NCI-H1694 (cell line): ENCODE measurements at places on chromosomes 11 and 22.

GRCh38 chr11:69398529-69399492, 82.7 kb upstream of the LINC01488 start:
- DNase-seq = no peak

GRCh38 chr11:118791961-118792569, 1.1 kb upstream of the DDX6 start:
- no peak for DNase-seq

- no peak for DNase-seq
These were observed 3.5 kb upstream of the MRPL48 start for GRCh38 chr11:73784080-73784634.

GRCh38 chr11:28833169-28833568, 725.0 kb downstream of the METTL15 start:
- DNase-seq = no peak

GRCh38 chr11:64885367-64886286, 7.2 kb upstream of the EHD1 start:
- DNase-seq = no peak

DNA sequence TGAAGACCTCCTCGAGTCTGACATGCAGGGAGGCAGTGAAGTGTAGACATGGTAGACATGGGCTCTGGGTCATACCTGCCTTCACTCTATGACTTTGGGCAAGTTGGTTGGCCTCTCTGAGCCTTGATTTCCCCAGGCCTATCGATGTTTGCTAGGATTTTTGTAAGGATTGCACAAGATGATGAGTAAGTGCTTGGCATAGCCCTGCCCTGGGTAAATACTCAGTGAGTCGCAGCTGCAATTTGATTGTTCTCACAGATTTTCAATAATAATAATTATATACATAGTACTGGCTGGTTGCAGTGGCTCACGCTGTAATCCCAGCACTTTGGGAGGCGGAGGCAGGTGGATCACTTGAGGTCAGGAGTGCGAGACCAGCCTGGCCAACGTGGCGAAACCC, 18.1 kb downstream of the MCM5 start:
- DNase-seq = no peak

DNA sequence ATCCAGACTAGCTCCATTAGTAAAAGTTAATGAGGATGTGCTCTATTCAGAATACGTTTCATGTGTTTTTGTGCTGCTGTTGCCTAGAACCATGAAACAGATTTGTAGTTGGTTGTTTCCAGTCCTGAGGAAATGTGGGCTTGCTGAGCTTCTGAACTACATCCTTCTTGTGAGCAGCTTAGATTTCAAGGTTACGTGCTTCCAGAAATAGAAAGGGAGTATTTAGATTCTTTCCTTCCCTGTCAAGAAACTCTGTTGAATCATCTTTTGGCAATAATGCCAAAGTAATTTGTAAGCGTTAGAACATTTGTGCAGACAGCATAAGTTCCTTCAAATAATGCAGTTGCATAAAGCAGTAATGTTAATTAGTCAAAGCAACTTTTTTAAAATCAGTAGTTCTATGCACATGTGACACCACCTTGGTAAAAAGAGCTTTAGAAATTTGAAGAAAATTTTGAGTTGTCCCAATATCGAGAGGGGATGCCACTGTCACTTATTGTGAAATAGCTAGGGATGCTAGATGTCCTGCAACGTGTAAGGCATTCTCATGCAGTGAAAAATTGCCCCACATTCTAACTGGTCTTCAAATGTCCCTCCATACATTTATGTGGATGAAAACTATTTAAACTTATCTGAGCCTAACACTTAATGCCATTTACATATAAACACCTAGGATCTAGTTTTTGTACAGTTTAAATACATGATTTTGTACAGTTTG, 169.6 kb downstream of the ETS1 start:
- no peak for DNase-seq

- DNase-seq = no peak
These were observed at the start of gene PRSS23 for GRCh38 chr11:86800076-86800959. Gene PRSS23 (plus strand): TSS chr11:86800542. CDS start chr11:86807644, 7,102 bp downstream.

DNA sequence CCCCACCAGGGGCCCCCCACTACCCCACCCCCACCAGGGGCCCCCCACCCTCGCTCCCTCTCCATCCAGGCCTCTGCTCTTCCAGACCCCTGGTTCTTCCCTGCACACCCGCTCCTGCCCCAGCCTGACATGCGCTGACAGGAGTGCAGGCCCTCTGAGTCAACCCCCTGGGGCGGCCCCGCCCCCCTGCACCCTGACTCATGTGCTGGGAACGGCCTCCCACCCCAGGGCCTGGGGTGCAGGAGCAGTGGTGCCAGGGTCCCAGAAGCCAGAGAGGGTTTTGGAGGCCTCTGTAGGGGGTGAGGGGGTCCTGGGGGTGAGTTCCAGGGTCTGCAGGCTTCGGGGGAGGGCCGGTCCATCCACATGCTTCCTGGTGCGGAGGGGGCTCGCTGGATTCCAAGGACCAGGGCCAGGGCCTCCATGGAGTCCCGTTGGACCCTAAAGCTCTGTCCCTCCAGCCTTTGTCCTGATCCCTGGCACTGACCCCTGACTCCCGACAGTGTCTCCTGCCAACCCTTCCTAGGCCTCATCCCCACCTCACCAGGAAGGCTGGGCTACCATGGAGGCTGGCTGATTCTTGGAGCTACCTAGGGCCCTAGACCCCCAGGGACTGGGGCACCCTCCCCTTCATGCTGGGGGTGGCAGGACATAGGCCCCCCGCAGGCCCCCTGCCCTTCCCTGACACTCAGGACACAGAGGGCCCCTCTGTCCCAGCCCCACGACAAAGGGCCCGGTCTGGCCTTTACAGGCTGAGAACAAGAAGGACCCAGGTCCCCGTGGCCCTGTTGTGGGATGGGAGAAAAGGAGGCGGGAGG, 583 bp upstream of the PKP3 start:
- no peak for DNase-seq

GRCh38 chr22:30968015-30968923, at the start of gene MORC2:
Gene MORC2 (minus strand): TSS chr22:30968774. CDS start chr22:30967889, 885 bp downstream.
- DNase-seq = no peak

GRCh38 chr11:91902312-91902711, 322.3 kb upstream of the FAT3 start:
- DNase-seq = no peak

DNA sequence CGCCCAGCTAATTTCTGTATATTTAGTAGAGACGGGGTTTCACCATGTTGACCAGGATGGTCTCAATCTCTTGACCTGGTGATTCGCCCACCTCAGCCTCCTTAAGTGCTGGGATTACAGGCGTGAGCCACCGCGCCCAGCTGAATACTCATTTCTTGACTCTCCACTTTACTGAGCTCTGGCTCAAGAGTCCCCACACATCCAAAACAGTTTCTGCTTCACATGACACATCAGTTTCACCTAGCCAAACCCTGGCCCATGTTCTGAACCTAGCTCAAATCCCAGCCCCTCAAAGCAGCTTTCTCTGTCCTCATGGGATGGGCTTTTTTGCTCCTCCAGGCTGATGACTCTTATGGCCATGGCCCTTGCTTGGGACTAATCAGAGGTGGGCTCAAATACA, 9.8 kb downstream of the HYOU1 start:
- no peak for DNase-seq

DNA sequence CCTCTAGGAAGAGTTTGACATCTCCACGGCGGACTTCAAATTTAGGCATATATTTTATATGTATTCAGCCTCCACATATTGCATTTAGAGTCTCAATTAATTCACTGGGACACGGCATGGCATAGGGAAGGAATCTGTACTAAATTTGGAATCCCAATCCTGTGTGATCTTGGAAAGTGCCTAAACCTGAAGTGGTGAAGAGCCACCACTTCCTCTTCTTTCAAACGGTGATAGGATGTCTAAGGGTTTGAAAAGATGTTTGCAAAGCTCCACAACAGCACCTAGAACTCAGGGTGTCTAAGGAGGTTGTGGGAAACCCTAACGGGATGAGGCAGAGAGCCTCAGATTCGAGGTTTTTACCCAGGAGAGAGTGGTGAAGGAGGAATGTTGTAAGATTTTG, 1.0 kb upstream of the L3MBTL2 start:
- DNase-seq = no peak

- DNase-seq = no peak
These were observed 234.2 kb downstream of the AASDHPPT start for GRCh38 chr11:106311531-106312230.

GRCh38 chr22:20777420-20778177, 3.7 kb downstream of the SERPIND1 start:
- DNase-seq = no peak

DNA sequence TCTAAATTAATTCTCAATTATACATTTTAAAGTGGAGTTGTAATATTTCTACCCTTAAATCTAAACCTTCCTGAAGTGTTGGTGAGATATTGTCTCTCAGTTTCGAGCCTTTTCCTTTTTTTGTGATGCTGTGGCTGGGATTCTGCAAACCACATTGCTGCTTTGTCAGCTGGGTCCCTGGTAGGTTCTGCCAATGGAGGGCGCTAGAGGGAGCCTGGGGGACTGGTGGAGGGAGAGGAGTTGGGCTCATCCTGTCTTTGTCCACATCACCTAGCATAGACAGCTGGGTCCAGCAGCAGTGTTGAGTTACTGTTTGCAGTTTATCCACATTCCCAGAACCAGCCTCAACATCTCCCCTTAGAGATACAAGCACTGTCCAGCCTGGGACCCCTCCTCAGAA, 41.0 kb downstream of the TRAF6 start:
- DNase-seq = peak; percentile 13

DNA sequence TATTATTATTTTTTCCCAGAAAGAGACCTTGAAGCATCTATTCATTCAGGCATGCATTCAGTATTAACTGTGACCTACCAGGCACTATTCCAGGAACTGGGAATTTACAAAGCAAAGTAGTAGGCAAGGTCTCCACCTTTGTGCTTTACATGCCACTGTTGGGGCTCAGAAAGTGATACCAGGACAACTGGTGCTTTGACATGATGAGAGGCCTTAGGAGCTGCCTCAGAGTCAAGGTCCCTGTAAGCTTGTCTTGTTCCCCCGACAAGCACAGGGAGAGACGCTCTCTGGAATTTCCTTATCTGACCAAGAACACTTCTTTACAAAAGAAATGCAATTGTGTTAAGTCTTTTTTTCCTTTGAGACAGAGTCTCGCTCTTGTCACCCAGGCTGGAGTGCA, 2.3 kb upstream of the HMOX1 start:
- no peak for DNase-seq

DNA sequence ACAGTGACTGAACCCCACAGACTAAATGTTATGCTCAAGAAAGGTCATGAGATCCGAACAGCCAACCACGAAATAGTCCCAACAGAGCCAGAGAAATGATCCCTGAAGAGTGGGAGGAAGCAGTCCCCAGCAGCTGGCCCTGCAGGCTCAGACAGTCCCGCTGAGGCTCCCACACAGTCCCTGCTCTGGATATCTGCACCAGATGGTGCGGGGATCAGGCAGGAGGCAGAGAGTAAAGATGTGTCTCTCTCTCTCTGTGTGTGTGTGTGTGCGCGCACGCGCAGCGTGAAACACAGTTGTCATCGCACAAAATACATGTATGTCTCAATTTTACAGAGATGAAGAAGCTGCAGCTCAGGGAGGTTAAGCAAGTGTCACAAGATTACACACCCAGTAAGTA, 27.9 kb downstream of the GUCY1A2 start:
- peak; percentile 0 for DNase-seq

DNA sequence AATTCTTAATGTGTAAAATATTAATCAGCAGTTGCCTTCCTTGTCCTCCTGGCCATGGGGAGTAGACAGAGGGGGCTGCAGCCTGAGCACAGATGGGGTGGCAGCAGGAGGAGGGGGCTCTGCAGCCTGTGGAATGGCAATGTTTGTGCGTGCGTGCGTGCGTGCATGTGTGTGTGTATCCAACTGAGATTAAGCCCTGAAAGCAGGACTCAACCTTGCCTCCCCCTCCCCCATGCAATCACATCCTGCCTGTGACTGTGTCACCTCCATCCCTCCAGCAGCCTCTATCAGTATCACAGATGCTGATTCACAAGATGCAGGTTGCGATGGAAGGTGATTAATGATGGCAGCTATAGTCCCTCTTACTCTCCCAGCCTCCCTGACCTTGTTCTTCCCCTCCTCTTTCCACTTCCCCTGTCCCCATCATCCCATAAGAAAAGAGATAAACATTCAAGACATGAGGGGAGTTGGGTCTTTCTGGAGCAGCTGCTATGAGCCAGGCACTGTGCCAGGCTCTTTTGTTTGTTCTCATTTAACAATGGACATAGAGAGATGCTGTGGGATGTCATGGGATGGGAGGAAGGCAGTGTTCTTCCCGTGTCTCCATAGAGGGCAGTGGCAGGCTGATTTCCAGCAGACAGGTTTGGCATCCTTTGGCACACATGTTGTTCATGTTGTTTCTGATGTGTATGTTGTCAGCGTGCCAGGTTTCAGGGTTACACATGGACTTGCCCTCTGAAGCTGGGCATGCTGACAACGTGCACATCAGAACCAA, 43.8 kb upstream of the NECTIN1 start:
- DNase-seq = peak; percentile 42
